GM23248 (cell line): ENCODE measurements at places on chromosomes 1 and 21. TPM values are rescaled to one million over a fixed set of nuclear protein-coding genes. Genes with fewer than 3 reads are reported as not detected.

The GRHL3 gene
- not detected in 2 replicates for polyA plus RNA-seq

The RHCE gene
- 0.90 and 1.6 TPM in 2 replicates for polyA plus RNA-seq

The PTPN7 gene
- polyA plus RNA-seq, result 0.16 TPM in 1 of 2 replicates, not detected in the other

The URB2 gene
- polyA plus RNA-seq, result 3.3 and 3.5 TPM in 2 replicates

The FCN3 gene
- polyA plus RNA-seq, result not detected in 2 replicates

The TIAM1 gene
- polyA plus RNA-seq, result 2.6 and 3.2 TPM in 2 replicates

The IGSF5 gene
- not detected in 2 replicates for polyA plus RNA-seq

The FABP3 gene
- 3.9 and 4.0 TPM in 2 replicates for polyA plus RNA-seq

The LAMB3 gene
- 2.5 and 3.0 TPM in 2 replicates for polyA plus RNA-seq

The PM20D1 gene
- 0.11 TPM in 1 of 2 replicates, not detected in the other for polyA plus RNA-seq

The MEAF6 gene
- 96.2 and 99.5 TPM in 2 replicates for polyA plus RNA-seq

The PAQR6 gene
- 0.38 and 0.81 TPM in 2 replicates for polyA plus RNA-seq

The ZYG11A gene
- 0.04 TPM in 1 of 2 replicates, not detected in the other for polyA plus RNA-seq

The LACTBL1 gene
- polyA plus RNA-seq, result not detected in 2 replicates

The SDHC gene
- polyA plus RNA-seq, result 175 and 211 TPM in 2 replicates

The TMIGD3 gene
- not detected in 2 replicates for polyA plus RNA-seq

The ACOT11 gene
- polyA plus RNA-seq, result 3.4 and 3.6 TPM in 2 replicates

The RGS8 gene
- polyA plus RNA-seq, result not detected in 2 replicates

The TMEM125 gene
- not detected in 2 replicates for polyA plus RNA-seq

The DAP3 gene
- polyA plus RNA-seq, result 77.8 and 82.2 TPM in 2 replicates

The SH3BGR gene
- polyA plus RNA-seq, result 5.0 and 5.7 TPM in 2 replicates

The SPRR1A gene
- not detected in 2 replicates for polyA plus RNA-seq

The FCRL5 gene
- polyA plus RNA-seq, result not detected in 2 replicates

The LRRC39 gene
- polyA plus RNA-seq, result 0.21 TPM in 1 of 2 replicates, not detected in the other

The SLAMF6 gene
- not detected in 2 replicates for polyA plus RNA-seq
